ENCODE measurements at places on chromosomes 2 and 18.

- DNase-seq, result no peak
Measured at GRCh38 chr2:37026050-37026449, 58.1 kb downstream of the HEATR5B start.

- no peak for DNase-seq
Measured at GRCh38 chr2:127810156-127810618, 784 bp downstream of the WDR33 start.

- DNase-seq, result no peak
Measured at GRCh38 chr2:191878548-191879279, 31.8 kb upstream of the CAVIN2 start.

DNA sequence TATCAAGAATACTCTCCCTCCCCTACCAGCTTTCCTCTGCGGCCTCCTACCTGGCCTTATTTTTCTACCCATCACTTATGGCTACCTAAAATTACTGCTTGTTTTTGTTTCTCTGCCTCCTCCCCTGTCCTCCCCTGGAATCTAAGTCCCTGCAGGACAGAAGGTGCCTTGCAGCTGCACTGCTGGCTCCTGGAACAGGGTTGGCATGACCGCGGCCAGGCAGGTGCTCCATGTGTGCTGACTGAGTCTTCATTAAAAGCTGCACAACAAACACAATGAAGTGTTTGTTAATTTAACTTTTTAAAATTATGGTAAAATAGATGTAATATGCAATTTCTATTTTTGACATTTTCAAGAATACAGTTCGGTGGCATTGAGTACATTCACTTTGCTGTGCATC is 171.9 kb upstream of the FHL2 start:
- DNase-seq, result no peak

GRCh38 chr18:74818516-74819175 is 221.0 kb downstream of the ZNF407 start:
- no peak for DNase-seq

DNA sequence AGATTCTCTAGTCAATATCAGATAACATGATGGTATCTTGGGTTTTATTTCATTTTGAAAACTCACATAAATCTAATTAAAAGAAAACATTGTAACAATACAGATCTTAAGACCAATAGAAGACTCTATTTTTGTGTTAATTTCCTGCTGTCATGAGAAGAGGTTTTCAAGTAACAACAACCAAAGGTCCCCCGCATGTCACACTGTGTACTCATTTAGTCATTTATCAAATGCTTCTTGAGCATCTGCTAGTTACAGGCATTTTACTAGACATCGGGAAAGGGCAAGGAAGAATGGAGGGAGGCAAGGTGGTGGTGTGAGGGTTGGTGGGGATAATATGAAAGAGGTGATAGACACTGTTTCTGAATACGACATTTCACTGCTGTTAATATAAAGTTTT is 77.7 kb upstream of the CHRNA1 start:
- DNase-seq, result no peak

DNA sequence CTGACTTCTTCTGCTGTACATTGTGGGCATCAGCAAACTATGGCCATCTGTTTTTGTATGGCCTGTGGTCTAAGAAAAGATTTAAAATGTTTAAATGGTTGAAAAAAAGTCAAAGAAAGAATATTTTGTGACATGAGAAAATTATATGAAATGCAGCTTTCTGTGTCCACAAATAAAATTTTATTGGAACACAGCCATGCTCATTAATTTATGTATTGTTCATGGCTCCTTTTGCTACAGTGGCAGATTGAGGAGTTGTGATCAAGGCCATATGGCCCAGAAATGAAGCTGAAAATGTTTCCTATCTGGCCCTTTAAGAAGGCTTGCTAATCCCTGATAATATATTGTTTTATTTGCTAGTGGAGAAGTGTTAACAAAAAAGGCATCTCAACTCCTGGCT is 162.0 kb downstream of the SLC4A3 start:
- no peak for DNase-seq

- DNase-seq, result no peak
Measured at GRCh38 chr2:151334082-151334815, 23.1 kb upstream of the TNFAIP6 start.

GRCh38 chr2:228378696-228379425 is 197.4 kb upstream of the SPHKAP start:
- no peak for DNase-seq

DNA sequence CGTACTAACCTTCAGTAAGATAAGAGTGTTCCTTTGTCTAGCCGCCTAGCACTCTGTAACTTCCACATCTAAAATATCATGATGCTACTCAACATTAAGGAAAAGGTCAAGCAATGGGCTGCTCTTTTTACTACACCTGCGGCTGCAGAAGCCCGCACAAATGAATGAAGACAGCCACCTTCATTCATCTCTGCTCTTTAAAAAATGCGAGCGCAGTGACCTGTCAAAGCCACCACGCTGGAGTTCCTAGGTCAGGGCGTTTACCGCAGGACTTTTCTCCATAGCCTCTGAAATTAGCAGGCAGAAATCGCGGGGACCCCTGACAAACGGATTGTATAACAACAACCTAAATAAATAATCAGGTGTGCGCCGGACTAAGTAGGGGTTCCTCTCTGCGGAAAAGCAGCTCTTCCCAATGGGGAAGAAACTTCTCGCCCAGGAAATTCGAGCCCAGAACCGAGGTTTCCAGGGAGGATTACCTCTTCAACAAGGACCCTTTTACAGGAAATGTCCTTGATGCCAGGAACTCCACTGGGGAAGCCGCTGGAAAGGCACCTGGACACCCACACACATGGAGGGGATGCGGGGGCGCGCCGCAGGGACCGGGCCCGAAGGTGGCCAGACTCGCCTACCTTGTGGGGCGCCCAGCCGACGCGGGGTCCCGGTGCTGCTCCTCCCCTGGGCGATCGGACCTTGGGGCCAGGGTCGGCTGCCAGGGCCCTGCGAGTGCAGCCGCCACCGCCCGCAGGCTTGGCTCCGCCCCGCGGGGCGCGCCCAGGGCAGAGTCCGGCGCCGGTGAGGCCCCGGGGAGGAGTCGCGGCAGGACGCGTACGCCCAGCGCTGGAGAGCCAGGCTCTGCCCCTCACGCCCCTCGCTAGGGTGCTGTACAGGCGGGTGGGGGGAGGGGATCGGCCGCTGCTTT is at the start of gene CCDC68:
CCDC68 (minus strand) TSS at position 758 of the 922 bp plus-strand sequence. CDS start 16,670 bp downstream, outside the sequence.
- no peak for DNase-seq

DNA sequence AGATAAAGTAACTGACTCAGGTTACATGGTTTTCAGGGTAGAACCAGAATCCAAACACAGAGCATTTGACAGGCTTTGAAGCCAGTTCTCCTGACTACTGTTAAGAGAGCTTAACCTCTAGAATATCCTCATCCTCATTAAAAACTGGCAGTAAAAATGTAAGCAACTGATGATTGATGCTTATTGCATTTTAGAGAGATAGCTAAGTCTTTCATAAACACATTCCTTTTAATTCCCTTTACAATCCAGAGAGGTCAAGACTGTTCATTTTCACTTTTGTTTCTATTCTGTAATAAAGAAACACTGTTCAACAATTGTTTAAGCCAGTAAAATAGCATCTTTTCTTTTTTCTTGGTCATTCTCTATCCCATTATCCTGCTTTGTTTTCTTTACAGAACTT is 53.9 kb upstream of the RAB27B start:
- DNase-seq, result no peak

GRCh38 chr2:129880971-129881370 is 98.5 kb upstream of the RAB6C start:
- DNase-seq, result no peak

DNA sequence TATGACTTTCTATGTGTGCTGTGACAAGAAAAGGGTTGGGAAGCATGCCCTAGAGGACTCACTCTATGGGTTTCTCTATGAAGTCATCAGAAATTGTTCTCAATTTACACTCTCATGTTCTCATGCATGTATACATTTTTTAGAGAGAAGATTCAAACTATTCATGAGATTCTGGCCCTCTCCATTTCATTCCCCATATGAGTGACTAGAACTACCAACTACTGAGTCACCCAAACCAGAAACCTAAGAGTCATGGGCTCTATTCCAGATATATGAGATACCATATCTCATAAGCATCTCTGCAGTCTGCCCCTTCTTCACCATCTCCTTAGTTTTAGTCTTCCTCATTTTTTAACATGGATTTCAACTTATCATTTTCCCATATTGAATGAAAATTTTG is 87.7 kb downstream of the EXOC6B start:
- no peak for DNase-seq

DNA sequence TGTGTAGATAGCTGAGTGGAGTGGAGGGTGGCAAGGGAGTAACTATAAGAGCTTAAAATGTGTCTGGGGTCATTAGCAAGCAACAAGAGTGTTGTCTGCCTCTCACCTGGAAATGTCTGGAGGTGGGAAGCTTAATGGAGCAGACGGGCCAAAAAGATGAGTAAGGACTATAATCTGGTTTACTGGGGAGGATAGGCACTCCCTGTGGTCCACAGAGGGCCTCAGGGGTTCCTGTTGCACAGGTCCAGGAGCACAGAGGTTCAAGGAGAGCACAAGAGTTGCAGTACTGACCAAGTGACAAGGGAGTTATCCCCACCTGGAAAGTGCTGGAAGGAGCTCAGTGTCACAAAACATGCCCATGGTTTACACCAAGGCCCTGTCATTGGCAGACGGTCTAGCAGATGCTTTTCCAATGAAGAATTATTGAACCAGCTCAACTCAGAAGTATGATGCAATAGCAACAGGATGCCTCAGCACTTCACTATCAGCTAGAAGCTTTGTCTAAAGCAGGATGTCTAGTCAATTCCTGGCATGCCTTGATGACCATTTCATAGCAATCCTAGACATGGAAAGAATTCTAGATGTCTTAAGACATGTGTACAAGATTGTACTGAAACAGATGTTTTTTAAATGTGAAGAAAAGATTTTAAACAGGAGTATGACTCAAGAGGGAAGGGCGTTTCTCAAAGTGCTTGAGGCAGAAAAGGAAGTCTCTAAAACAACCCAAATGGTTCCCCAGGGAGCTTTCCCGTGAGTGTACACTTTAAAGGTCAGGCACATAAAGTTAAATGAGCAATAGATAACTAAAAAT is 62.9 kb upstream of the SERPINE2 start:
- DNase-seq, result no peak

DNA sequence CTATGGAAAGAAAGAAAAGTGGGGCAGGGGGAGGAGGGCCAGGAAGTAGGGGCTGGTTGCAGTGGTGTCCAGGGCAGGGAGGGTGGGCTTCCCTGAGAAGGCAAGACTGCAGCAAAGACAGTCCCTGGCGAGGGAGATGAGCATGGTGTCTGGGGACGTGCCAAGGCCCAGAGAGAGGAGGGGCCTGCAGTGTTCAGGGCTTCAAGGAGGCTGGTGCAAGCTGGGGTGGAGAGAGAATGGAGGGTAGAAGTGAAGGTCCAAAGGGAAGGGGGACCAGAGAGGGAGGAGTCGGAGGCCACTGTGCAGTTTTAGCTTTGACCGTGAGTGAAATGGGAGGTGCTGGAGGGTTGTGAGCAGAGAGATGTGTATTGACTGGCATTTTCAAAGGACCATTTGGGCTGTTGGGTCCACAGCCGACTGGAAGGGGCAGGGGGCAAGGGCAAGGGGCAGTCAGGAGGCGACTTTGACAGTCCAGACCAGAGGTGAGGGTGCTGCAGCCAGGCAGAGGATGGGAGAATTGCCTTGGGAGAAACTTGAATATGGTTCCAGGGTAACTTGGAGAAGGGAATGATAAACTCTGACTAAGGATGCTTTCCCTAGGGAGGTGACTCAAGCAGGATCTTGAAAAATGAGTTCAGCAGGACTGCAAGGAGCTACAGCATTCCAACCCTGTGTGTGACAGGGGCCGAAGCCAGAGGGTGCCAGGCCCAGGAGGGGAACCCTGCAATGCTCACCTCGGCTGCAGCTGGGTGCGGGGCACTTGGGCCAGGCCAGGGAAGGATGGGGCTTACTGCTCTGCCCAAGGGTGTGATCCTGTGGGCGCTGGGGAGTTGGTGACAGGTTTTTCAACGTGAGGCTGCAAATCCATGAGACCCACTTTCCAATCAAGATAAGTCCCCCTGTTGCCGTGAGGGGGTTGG is 177.1 kb upstream of the HAAO start:
- DNase-seq, result no peak

- DNase-seq, result no peak
Measured at GRCh38 chr18:4230450-4231168, 224.5 kb downstream of the DLGAP1 start.

GRCh38 chr2:119233326-119234020 is 9.8 kb downstream of the STEAP3 start:
- DNase-seq, result no peak

DNA sequence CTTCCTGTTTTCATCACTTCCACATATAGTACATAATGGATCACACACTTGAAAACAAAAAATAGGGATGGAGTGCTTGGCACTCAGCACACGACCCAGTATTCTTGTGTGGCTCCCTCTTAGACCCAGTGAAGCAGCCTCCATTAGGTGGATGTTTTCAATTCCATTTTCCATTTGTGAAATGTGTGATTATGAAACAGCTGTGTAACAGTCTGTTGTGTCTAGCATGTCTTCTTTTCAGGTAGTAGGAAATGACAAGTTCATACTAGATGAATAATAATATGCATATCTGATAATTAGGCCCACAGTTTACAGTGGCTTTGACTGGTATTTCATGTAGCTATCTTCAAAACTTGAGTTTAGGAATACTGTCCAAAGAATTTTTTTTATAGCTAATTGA is 35.5 kb downstream of the EML6 start:
- DNase-seq, result no peak

DNA sequence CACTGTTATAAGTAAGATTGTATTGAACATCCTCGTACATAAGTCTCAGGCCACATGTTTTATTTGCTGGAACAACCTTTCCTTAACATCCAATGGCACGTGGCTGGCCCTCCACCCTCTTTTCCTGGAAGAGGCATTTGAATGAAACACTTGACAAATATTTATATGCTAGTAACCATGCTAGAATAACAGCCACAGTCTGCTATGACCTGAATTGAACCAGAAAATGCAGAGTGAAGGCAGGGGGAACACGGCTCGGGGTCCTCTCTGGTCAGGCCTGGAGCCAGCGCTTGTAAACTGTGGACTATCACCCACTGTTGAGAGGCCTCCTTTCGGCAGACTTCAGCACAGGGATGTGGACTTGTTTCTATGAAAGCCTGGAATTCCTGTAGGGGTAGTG is 198.2 kb upstream of the COPS8 start:
- DNase-seq, result no peak

DNA sequence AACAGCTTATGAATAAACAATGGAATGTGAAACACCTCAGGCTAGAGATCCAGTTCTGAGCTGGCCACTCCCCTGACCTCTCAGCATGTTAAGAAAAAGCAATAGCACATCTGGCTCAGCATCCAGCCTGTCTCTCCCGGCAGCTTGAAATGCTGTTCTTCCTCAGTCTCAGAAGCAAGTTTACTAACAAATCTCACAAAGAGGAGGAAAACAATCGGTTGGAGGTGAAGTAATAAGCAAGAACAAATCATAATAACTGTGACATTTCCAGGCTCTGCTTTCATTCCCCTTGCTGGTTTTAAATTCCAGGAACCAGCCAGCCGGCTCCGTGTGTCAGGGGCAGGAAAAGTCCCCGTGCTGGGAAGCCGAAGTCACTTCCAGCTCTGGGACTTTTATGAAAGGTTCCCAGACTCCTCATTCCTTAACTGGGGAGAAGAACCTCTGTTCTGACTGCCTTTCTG is 133.9 kb upstream of the ARL4C start:
- DNase-seq, result no peak

- no peak for DNase-seq
Measured at GRCh38 chr2:26268213-26268612, 23.5 kb downstream of the HADHB start.

Data from esophagus squamous epithelium (tissue), 5 donors.